ENCODE measurements at places on chromosomes 1 and 21.
A peak's percentile ranks its signal among the peaks of the same experiment; 100 is the strongest.

DNA sequence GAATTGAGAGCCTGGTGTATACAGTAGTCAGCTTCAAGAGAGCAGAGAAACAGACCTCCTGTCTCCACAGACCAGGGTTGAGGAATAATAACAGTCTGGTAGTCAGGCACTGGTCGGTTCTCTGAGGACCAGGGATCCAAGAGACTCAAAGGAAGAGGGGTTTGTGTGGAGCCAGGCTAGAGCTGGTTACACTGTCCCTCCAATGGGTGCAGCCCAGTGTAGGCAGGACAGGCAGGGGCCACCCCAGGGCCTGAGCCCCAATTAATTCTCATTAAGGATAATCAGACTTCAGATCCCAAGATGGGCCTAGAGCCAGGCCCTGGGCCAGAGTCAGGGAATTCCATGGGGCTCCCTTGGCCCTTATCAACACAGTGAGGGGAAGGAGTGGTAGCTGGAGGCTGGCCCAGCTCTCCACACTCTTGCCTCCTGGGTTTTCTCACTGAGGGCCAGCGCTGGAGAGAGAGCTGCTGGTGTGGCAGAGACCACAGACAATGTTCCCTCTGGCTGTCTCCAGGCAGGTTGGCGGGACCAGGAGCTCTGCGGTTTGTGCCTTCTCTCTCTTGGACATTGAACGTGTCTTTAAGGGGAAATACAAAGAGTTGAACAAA, 9.1 kb downstream of the SEMA4A start:
- no peak for DNase-seq

DNA sequence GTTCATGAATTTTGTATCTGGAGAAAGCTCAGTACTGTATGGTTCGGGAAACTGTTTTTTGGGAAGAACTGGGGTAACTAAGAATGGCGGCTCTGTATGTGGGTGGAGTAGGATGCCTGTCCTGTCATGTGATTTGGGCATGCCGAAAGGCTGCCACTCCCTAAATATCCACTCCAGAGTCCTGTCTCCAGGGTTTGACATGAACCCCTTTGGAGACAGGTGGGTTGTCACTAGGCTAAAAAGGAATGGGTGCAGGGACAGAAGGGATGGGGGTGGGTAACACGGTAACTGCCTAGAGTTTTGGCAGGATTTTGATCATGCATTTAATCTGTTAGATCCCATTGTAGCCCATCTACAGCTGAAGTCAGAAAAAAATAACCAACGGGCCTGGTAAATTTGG, 150.1 kb downstream of the KCNJ6 start:
- DNase-seq: no peak

DNA sequence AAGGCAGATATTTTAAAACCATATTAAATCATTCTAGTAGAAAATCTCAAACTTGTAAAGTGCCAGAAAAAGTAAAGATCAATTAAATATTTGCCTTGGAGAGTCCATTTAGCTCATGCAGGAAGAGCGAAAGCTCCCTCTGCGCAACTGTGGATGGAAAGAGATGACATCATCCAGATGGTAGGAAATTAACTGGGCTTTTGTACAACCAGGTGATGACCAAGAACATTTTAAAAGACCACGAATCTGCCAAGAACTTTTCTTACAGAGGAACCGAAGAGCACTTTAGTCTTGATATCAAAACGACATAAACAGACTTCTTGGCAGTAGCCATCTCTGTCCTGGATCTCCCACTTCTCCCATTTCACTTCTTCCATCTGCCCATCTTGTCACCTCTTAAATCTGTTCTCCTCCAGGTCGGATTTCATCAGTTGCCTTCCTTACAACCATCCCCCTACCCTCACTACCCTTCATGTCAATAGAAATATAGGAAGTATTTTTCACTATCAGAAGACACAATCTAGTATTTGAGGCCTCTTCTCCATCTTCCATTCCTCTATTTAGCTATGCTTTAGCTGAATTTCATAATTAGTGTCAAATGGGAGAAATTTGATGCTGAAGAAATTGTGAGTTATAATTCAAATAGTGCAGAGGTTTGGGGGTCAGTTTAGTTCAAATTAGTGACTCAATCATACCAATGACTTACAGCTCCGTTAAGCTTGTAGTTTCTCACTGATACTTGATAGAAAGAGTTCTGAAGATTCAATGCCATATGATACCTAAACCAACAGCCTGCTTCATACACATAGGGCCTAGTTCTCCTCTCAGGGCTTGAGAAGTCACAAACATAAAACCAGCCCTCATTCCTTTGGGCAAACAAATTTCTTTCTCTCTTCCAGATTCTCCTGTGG, 22.0 kb upstream of the DNASE2B start:
- DNase-seq: no peak

DNA sequence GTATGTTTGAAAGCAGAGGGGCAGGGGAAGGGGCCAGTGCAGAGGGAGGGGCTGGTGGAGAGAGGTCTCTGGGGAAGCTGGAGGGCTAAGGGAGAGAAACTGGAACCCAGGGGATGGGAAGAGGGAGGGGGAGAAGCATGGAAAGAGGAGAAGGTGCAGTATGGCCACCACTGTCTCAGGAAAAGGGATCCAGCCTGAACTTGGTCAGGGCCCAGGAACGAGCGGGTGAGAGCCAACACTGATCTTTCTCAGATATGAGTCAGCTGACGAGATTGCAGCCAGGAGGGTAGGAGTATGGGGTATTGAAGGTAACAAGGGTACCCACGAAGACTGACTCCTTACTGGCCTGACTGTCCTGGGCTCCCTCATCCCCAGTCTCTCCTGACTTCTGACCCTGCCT, 18.0 kb downstream of the TIE1 start:
- DNase-seq: no peak

DNA sequence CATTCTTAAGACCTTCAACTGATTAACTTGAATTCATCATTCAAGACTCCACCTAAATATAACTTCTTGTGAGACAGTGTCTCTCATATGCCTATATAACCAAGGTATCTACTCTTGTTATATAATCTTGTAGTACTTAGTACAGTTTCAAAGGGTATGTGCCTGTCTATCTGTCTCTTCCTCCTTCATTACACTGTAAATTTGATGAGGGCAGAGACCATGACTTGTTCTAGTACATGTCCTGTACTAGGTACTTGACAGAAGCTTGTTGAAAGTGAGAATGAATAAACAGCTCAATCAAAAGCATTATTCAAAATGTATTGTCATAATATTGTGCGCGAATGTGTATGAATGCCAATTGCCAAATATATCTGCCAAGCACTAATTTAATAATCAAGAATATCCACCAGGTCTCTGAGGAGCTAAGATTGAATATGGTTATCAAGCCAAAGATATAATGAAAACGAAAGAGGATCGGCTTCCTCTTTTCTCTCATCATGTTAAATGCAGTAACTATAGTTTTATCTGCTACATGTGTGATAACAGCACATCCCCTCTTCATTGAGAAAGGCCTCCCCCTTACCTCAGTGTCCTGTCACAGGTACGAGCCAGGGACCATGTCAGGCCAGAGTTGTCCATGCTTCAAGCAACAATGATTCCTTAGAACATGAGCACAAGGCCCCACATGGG, 117.3 kb downstream of the UCHL5 start:
- DNase-seq: no peak

GRCh38 chr1:57024855-57025254, 59.0 kb upstream of the C8B start:
- DNase-seq: no peak

GRCh38 chr1:160675641-160676410, 29.0 kb upstream of the SLAMF1 start:
- no peak for DNase-seq

GRCh38 chr1:37831809-37832208, 23.8 kb upstream of the YRDC start:
- no peak for DNase-seq

DNA sequence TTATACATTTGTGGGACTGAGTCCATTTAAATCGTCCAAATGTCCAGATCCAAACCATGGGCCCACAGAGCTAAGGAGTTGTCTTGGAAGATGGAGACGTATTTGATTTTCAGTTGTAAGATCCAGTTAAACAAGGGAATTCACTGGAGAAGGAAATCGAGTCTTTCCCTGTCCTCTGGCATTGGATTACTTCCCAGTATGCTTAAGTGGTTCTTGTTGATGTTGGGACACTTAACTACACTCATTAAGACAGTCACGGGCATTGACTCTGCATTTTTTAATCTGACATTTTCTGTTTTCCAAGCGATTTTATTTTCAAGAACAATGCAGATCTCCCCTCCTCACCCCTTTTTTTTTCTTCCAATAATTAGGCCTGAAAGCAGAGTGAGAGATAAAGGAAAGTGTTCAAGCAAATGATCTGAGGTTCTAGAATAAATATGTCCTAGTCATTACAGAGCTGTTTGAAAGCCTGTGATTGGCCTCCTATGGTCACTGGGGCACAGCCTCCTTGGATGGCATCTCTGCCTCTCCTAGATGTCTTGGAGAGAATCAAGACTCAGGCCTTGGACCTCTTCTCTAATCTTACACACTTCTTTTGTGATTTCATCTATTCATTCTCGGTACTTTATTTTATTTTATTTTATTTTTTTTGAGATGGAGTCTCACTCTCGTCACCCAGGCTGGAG, 48.9 kb downstream of the CD247 start:
- no peak for DNase-seq

- no peak for DNase-seq
Measured at GRCh38 chr1:111803951-111804350, 48.2 kb downstream of the DDX20 start.

- DNase-seq: no peak
Measured at GRCh38 chr1:244394826-244395765, 56.6 kb downstream of the ADSS2 start.

DNA sequence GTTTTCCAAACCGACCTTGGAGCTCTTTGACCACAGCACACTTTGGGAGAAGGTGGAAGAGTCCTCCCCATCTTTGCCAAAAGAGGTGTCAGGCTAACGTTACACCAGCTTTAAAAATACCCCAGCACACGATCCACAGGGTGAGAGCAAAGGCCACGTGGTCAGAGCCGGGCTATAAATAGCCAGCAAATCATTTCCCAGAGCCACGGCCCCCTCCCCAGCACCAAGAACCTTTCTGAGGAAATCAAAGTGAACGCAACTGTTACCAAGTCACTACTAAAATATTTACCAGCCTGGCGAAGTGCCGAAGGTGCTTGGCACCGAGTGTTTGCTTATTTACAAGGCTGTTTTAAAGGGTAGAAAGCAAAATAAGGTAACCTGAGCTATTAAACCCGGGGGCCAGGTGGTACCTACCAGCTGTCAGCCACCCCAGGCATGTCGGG, 72.4 kb downstream of the CASZ1 start:
- DNase-seq: peak; percentile 82

GRCh38 chr21:39118061-39118460, 65.2 kb downstream of the PSMG1 start:
- no peak for DNase-seq

DNA sequence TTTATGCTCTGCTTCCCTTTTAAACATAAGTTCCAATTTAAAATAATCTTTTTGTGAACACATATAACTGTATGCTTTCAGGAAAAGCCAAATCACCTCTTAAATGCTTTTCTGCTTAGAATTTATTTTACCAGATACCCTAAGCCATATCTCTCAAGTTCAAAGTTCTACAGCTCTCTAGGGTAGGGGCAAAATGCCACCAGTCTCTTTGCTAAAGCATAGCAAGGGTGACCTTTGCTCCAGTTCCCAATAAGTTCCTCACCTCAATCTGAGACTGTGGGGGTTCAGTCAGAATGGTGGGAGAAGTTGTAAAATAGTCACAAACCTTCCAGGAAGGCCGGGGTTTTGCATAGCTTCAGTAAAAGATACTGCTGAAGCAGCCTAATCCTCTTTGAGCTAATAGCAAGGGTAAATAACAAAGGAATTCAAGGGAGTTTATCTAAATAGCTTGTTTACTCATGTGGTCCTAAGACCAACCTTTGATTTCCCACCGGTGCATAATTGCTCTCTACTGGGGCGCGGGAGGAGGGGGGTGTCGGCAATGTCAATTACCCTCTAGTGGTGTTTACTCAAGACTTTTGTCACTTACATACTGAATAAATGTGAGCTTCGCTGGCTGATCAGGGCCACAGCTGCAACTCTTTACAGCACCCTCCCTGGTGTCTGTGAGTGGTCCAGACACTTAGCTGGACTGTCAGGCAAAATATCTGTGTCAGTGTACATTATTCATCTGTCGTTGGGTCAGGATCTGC, 1376.2 kb downstream of the NCAM2 start:
- no peak for DNase-seq

- no peak for DNase-seq
Measured at GRCh38 chr21:15282665-15283064, 217.9 kb upstream of the NRIP1 start.

DNA sequence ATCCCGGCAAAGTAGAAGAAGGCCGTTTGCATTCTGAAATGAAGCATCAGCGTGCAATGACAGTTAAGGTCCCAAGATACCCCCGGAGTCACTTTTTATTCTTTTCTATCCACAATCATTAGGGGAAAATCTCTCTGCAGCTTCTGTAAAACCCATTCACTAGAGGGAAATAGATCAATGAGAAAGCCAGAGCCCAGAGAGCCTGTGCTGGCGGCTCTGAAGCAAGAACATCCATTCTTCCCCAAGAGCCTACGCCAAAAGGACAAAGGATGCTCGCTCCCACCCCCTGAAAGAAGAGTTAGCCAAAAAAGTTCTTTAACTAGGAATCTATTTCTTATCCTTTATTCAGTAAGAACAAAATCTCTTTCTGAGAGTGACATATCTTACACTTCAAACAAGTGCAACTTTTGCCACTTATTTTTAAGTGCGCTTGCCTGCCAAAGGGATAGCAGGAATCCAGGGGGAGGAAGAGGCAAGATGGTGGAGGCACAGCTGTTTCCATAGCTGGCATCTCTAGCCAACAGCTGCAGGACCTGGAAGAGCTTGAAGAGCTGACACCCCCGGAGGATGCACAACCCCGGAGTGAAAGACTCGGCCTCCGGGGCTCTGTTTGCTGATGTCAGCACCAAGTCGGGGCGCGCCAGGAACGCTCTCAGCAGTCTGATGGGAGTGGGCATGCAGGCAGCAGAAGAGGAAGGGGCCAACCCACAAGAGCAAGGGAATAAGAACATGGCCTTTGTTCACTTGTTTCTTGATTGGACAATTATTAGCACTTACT, 68.7 kb downstream of the KCNN3 start:
- no peak for DNase-seq

DNA sequence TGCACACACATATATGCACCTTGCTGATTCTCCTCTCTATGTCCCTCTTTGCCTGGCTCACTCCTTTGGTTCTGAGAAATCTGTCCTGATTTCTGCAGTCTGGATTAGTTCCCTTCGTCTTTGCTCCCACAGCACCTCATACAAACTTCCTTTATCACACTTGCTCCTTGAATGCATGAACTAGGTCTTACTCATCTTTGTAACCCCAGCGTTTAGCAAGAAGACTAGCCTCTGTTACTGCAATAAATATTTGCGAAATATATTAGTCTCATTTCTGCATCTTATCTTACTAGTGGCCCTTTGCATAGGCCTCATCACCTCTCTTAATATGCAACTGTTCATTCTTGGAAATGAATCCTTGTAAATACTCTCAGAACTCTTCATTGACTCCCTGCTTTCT, 11.4 kb downstream of the SMYD2 start:
- DNase-seq: no peak

GRCh38 chr1:215160351-215160750, 77.8 kb downstream of the KCNK2 start:
- DNase-seq: no peak
